ENCODE measurements at places on chromosomes 1 and 21.
A peak's percentile ranks its signal among the peaks of the same experiment; 100 is the strongest.

DNA sequence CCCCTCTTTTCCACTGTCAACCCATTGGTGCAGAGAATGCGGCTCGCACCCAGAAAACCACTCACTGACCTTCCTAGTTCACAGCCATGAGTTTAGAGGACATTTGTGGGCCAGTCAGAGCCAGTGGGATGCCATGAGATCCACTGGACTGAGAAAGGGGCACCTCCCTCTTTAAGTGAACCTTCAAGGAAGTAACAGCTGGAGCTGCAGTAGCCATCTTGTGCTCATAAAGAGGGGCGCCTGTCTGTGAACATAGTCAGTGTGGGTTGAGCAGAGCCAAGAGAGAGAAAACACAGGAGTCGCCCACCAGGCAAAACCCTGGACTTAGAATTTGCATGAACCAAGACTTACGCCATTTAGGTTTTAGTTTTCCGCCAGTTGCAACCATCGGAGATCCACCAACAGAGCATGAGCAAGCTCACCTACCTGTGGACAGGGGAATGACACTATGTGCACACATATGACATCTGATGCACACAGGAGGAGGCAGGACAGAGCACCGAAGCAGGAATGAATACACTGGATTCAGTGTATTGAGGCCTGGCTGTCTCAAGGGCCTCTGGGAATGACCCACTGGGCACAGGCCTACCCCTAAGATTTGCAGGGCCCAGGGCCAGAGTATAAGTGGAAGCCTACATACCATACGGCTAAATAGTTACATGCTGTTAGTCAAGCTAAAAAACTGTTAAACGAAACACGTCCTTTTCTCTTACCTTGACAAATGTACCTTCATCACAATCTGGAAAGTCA, 151.6 kb downstream of the GRIK3 start:
- no peak for DNase-seq

GRCh38 chr1:1237874-1238701, 6.1 kb downstream of the B3GALT6 start:
- no peak for DNase-seq

DNA sequence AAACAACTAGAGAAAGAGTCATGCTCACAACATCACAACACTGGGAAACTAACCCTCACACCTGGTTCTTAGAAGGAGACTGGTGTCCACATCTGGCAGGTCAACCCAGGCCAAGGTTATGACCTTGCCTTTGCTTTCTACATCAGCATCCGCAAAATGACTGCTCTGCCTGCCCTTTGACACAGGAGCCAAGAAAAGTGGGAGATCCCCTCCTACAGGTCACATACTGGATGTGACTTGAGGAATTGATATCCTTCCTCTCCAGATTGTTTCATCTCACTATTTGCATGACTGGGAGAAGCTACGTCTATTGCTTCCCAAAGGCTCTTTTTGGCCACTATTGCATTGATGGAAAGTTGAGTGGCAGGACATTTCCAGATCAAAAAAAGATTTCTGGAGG, 115.5 kb downstream of the MIS18A start:
- DNase-seq: no peak

DNA sequence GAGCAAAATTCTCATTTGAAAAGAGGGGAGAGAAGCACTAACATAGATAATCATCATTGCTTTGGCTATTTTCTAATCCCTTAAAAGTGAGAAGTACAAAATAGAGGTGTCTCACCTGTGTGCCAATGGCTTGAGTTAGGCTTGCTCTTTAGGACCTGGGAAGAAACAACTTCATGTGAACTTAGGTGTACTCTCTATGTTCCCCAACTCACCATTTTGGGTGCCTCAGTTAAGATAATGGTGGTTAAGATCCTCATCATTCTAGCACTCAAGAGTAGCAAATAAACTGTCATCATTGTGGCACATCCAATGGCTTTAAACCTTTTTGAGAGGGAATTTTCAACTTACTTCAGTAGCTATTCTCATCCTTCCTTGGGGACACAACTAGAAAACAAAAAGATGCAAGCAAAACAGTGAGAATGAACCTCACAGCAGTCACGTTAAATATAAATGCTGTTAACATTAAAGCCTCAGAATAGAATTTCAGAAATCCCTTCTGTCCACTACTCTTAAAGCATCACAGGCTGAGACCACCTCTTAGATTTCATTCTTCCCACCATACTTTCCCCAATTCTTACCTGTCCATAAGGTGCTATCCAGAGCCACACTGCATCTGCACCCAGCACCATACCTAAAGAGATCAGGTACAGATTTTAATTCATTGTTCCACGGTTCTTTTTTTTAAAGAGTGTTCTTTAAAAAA, 1.2 kb downstream of the GAS5 start:
- DNase-seq: no peak

DNA sequence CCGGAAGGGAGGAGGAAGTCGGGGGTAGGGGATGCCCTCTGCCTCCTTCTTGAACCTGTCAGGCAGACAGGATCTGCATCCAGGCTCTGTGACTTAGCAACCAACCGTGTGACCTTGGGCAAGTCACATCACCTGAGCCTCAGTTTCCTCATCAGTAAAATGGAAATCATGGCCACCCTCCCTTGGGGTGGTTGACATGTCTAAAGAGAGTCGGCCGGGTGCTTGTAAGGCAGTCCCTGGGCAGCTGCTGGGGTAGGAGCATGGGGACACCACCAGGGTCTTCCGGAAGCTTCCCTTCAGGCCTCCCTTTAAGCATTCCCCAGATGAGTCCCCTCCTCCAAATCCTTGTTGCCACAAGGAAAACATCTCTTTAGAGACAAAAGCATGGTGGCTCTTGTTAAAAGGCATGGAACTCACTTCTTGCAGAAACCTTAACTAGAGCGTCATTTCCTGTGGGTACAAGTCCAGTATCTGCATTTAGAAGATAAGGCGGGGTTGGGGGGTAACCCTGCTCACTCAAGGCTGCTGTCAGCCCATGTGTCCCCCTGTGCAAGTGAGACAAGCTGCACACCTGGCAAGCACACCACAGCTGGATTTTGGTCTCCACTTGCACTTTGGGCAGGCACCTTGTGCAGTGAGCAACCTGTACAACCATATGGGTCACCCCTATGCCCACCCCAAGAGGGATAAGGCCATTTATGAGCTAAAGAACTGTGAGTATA, 10.4 kb downstream of the CLCNKB start:
- no peak for DNase-seq

DNA sequence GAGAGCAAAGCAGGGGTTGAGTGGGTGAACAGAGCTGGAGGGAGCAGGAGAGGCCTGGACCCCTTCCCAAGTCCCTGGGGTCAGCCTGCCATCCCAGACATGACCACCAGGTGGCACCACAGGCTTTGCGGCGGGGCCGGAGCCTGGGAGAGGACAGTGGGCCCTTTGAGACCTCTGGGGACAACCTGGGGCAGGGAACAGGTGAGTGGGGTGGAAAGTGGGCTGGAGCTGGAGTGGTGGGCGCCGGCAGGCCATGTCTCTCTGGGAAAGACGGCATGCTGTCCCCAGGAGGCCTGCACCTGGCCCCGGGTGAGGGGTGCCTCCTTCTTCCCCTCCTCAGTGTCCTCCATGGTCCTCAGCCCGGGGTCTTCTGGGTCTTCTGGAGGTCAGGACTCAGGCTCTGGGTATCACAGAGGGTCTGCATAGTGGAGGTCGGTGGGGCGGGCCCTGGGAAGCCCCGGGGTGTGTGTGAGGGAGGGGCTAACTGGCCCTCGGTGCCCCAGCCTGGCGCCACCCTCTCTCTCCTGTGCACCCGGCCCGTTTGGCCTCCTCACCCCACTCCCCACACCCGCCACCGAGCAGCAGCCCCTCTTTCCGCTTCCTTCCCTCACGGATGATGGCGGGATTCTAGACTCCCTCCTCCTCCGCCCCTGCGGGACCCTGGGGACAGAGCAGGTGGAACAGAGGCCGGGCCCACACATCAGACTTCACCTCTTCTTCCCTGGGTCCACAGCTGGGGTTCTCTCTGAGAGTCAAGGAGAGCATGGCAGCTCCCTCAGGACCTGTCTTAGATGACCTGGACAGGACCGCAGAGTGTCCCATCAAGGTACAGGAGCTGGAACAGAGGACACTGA, 28.5 kb upstream of the PKP1 start:
- peak; percentile 25 for DNase-seq

DNA sequence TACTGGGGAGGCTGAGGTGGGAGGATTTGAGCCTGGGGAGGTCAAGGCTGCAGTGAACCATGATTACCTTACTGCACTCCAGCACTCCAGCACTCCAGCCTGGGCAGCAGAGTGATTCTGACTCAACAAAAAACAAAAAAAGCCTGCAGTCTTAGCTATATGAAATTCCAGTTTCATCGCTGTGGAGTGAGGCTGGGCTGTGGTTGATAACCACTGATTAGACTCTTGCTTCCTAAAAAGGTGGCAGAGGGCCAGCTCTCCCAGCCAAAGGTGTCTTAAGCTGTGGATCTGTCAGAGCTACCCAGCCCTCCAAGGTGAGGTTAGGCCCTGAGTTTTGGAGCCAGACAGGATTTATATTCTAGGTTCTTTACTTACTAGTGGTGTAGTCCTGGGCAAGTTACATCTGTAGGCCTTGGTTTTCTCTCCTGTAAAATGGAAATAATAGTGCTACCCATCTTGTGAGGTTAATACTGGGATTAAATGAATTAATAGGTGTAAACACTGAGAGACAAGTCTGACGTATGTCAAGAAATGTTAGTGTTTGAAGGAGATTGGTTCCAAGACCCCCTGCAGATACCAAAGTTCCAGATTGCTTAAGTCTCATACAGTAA, 35.9 kb downstream of the TMCC2 start:
- no peak for DNase-seq

GRCh38 chr21:17438635-17439034, 74.2 kb upstream of the CXADR start:
- no peak for DNase-seq

GRCh38 chr1:164754088-164754600, 195.2 kb downstream of the PBX1 start:
- no peak for DNase-seq

DNA sequence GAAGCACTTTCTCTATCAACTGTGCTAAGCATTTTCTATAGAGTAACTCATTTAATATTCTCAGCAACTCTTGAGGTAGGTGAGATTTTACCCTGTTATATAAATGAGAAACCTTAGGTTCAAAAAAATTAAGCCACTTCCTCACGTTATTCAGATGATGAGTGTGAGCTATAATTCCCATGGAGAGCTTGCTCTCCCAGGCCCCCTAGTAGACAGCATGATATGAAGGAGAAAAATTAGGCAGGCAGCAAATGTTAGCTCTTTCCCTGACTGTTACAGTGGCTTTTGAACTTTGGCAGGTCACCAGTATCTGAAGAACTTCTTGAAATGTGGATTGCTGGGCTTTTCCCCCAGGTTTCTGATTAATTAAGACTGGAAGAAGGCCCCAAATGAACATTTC, 753.1 kb downstream of the NCAM2 start:
- DNase-seq: no peak

GRCh38 chr1:193185901-193186731, at the start of gene B3GALT2:
B3GALT2 (minus strand) TSS chr1:193186613; CDS start chr1:193181562, 5,051 bp downstream.
- no peak for DNase-seq

DNA sequence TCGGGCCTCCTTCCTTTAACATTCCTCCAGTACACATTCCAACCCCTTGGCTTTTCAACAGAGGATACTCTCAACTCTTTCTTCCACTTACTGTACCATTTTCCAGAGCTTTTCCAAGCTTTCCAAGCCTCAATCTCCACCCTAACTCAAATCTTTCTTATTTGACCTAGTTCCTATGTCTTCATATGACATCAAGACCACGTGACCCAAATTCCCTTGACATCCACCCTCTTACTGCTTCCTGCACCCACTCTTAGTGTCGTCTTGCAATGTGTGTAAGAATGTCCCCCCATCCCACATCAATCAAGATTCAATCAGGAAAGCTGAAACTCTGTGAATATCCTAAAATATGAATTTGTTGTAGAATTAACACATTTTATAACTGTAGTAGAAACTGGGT, 155.0 kb downstream of the OMA1 start:
- no peak for DNase-seq

GRCh38 chr1:180268556-180269075, 38.6 kb downstream of the LHX4 start:
- DNase-seq: no peak

- DNase-seq: no peak
Measured at GRCh38 chr1:33714421-33714820, 149.5 kb upstream of the HMGB4 start.

GRCh38 chr1:18009055-18009454, 98.5 kb upstream of the IGSF21 start:
- no peak for DNase-seq

DNA sequence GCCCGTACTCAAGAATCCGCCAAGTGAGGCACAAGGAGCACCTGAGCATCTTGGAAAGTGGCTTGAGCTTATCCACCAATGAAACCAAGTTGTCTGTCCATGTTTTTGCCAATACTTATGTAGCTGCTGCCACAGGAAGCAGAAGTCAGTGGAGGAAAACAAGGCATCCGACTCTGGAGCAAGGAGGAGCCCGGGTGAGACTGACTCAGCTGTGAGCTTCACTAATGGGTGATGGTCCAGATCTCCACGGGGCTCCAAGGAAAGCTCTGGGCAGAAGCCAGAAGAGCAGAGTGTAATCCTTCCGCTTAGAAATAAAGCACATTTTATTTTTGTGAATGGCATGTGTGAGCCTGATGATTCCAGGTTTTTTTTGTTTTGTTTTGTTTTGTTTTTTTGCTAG, 12.3 kb upstream of the SSR2 start:
- no peak for DNase-seq

DNA sequence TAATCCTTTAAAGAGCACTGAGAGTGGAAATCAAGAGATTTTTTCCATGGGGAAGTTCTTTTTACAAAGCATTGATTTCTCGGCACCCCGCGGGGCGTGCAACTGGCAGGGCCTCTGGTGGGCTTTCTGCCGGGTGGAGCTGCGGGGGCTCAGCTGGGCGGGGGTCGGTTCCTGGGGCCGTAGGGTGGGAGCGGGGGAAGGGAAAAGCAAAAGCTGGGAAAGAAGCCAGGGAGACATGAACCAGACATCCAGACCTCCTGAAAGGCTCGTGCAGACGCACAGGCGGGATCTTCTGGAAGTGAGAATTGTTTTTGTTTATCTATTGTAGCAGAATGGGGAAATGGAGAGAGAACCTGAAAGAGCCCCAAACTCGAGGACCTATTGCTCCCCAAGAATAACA, 235.2 kb downstream of the FAM72C start:
- DNase-seq: no peak

GRCh38 chr1:41809692-41810091, 109.0 kb downstream of the HIVEP3 start:
- no peak for DNase-seq

GRCh38 chr1:82507011-82507410, 706.3 kb downstream of the ADGRL2 start:
- no peak for DNase-seq

DNA sequence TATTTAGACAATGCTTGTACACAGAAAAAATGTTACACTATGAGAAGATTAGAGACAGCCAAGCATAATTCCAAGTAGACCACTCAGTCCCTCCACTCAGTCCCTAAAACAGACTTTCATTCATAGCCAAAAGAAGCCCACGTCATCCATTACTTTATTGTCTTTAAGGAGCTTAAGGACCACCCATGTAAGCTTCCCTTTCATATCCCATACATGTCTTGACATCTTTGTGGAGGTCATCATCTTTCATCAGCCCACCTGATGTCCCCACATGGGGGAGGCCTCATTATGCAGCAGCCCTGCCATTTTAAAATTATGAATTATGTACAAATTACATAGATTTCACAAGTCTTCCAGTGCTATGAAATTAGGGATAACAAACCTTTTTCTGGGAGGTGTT, 92.6 kb upstream of the PALMD start:
- DNase-seq: no peak

Measured in T1000 (cell line).